ENCODE measurements at places on chromosomes 4 and X.

DNA sequence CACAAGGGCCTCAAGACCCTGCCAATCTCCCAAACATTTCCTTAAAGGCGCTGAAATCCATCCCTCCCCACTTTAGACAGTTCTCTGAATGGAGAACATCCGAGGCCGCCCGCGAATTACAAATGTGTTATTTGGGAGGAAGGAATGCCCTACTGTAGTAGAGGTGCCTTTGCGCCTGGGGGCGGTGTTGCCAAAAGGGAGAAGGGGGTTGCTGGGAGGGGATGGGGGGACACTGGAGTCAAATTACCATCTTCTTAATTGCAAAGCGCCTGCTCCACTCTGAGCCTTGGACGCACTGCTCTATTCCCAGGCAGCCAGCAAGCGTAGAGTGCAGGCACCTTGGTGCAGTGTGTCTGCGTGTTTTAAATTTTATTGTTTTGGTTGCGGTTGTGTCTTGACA lies 2.7 kb downstream of the TMEM255A start:
- DNase-seq = no peak

DNA sequence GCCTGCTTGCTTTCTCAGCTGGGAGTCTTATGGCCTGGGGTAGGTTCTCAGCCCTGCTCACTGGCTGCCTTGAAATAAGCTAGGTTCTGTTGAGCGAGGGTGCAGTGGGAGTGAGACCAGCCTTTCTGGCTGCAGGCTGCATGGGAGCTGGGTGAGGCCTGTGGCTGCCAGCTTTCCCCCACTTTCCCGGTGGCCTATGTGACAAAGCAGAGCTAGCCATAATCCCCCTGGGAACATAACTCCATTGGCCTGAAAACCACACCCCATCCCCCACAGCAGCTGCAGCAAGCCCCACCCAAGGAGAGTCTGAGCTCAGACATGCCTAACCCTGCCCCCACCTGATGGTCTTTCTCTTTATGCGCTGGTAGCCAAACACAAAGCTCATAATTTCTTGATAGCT lies 118.9 kb downstream of the KLHL4 start:
- DNase-seq = no peak

GRCh38 chrX:112761242-112762207 lies 79.1 kb downstream of the AMOT start:
- DNase-seq = no peak

DNA sequence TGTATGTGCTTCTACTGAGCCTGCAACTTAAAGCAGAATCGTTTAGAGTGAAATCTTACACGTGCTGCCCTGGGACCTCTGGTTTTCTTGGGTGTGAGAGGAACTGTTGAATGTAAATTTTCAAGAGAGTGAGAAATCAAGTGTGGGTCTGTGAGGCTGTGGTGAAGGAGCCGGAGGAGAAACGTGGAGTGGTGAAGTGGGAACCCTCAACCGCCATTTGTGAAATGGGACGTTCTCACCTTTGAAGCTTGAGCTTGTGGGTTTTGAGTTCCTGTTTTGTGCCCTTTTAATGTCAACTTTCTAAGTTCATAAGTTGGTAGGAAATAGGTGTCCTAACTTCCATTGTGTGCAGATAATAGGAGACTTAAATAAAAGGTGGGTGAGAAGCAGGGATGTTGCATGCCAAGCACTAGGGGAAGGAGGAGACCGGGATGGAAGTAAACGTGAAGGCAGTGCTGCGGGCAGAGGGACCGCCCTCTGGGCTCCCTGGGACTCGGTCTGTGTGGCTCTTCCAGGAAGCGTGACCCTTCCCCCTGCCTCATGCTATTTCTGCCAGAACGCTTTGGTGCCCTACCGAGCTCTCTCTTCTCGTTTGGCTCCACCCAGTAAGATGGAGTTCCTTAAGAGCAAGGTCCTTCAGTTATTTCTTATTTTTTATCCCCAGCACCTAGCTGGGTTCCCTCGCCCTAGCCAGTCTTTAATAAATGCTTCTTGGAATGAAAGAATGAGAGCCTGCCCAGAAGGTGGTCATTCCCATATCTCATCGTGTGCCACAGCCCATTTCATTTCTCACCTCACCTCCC lies 56.0 kb downstream of the TMEM131L start:
- peak; percentile 55 for DNase-seq

GRCh38 chrX:46645614-46646013 lies 72.0 kb downstream of the CHST7 start:
- no peak for DNase-seq

- DNase-seq = no peak
Measured at GRCh38 chr4:36322921-36323354, 41.5 kb downstream of the DTHD1 start.

- DNase-seq = no peak
Measured at GRCh38 chr4:8537041-8537461, 43.1 kb upstream of the GPR78 start.

DNA sequence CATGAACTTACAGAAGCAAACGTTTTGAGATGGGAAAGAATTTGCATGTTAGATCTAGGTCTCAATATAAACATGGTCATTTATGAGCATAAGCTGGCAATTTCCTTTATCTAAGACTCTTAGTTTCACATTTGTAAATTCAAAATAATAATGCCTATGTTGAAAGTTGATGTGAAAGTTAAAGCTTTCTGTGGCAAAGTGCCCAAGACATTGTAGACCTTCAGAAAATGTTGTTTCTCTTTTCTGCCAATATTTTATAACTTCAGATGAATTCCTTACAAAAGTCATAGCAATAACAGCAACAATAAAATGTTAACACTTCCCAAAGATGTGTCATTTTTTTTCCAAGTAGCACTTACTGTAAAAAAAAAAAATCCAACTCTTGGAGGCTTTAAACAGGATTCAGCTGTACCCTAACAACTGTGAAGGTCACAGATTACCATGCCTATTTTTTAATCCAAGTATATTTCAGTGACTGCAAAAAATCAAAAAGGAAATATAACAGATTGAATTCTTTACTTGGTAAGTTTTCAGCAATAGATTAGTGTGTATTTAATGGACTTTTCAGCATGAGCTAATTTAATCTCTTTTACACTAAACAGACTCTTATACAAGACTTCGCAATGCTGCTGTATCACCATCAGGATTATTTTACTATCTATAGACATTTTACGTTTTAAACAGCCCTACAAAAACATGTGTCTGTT lies 206.5 kb upstream of the PDE5A start:
- no peak for DNase-seq

DNA sequence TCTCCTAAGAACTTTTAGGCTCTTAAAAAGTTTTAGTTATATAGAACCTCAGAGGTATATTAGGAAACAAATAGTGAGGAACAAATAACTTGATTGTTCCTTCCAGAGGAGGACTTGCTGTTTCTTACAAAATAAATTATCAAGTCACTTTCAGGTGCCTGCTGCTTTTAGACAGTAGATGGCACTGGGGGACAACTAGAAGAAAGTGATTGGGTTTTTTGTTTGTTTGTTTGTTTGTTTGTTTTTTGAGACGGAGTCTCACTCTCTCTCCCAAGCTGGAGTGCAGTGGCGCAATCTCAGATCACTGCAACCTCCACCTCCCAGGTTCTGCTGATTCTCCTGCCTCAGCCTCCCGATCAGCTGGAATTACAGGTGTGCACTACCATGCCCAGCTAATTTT lies 35.4 kb upstream of the CDKL5 start:
- DNase-seq = no peak

- DNase-seq = peak; percentile 91
Measured at GRCh38 chrX:16870095-16870861, at the start of gene RBBP7. RBBP7 (minus strand) TSS chrX:16870362; CDS start chrX:16870053, 309 bp downstream.

DNA sequence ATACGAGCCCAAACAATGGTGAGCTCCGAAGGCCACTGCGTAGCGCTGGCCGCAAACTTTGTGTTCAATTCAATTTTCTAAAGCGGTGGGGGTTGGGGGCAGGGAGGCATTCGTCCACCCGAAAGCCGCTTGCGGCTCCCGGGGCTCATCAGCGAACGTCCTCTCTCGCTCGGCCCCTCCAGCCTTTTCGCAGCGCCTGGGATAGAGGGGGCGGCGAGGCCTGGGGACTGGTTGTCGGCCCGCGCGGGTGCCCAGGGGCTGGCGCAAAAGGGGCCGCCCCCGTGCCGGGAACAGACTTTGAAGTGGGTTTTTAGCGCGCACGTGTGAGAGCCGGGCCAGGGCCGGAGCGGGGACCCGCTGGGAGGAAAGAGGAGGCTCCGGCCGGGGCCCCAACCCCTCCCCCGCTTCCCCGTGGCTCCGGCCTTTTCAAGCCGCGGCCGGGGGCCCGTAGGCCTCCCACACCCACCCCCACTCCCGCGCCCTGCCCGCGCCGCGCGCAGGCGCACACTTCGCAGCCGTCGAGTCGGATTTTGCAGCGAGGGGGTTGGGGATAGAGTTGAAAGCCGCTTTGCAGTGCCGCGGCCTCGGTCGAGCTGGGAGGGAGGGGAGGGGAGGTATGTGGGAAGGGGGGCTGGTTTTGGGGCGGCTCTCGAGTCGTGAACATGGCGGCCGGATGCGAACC lies 8.3 kb downstream of the ZIC3 start:
- DNase-seq = no peak

DNA sequence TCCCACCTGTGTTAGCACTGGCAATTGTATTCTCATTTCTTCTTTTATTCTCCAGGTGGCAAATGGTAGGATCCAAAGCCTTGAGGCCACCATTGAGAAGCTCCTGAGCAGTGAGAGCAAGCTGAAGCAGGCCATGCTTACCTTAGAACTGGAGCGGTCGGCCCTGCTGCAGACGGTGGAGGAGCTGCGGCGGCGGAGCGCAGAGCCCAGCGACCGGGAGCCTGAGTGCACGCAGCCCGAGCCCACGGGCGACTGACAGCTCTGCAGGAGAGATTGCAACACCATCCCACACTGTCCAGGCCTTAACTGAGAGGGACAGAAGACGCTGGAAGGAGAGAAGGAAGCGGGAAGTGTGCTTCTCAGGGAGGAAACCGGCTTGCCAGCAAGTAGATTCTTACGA lies 176.9 kb downstream of the PTTG2 start:
- DNase-seq = no peak

GRCh38 chrX:9438933-9439494 lies 25.8 kb upstream of the TBL1X start:
- no peak for DNase-seq

GRCh38 chr4:78524009-78524408 lies 27.6 kb upstream of the ANXA3 start:
- DNase-seq = no peak

- no peak for DNase-seq
Measured at GRCh38 chrX:138709886-138710791, 1.4 kb downstream of the FGF13 start.

GRCh38 chrX:45660477-45660876 lies 459.8 kb upstream of the DIPK2B start:
- DNase-seq = no peak

DNA sequence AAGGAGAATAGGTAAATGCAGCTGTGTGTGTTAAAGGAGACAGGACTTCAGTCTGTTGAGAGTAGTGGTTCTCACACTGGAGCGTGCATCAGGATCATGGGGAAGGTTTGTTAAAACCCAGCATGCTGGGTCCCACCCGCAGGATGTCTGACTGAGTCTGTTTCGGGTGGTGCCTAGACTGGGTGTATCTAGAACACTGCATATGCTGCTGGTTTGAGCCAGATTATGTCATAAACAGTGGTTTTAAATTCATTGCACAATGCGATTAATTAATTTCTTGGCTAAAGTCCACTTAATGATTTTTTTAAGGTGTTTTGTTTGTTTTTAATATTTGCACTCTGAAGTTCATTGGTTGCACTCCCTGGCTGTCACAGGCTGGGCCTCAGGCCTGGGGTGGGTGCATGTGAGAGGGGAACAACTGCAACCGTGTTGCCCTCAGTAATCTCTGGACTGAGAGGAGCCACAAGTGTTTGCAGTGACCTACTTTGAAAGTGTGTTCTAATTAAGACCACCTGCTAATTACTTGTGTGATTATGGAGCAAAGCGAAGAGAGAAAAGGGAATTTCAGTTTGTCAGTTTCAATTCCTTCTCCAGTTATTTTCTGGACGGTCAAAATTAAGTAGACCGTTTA lies 8.3 kb downstream of the HCCS start:
- DNase-seq = no peak

DNA sequence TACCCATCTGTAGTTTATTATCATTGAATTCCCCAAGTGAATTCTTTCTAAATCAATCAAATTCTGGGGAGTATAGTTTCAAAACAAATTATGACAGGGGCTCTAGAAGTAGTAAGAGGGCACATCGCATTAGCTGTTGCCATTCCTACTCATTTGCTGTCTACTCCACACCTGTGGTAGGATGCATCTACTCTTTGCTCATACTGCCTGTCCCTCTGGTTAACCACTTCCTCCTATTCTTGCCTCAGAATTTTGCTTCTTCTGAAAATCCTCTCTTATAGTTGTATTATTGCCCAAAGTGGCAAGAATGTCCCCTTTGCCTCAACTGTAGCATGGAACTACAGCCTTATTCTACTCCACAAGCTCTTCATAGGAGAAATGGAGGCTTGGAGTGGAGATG lies 12.7 kb upstream of the DGKK start:
- DNase-seq = no peak

GRCh38 chr4:97978791-97979488 lies 164.3 kb downstream of the STPG2 start:
- DNase-seq = no peak

- no peak for DNase-seq
Measured at GRCh38 chr4:173937631-173938270, 345.7 kb downstream of the FBXO8 start.

DNA sequence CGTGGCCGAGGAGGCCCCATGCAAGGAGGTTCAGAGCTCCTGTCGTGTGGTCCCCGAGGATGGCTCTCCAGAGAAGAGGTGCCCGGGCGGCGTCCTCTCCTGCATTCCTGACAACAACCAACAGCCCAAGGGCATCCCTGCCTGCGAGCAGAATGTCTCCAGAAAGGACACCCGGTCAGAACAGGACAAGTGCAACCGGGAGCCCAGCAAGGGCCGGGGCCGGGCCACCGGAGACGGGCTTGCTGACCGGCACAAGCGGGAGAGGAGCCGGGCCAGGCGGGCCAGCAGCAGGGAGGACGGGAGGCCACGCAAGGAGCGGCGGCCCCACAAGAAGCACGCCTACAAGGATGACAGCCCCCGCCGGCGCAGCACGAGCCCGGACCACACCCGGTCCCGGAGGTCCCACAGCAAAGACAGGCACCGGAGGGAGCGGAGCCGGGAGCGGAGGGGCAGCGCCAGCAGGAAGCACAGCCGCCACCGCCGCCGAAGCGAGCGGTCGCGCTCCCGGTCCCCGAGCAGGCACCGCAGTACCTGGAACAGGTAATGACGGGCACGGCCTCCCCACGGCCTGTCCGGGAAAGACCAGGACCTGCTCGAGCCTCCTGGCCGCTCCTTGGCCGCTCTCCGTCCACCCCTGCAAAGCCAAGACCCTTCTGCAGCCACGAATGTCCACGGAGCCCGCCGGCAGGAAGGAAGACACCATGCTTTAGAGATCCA lies 9.8 kb downstream of the AKAP17A start:
- DNase-seq = no peak

- DNase-seq = no peak
Measured at GRCh38 chr4:39181520-39181904, 817 bp upstream of the WDR19 start.

Measured in stimulated activated CD8-positive, alpha-beta memory T cell treated with anti-CD3 and anti-CD28 coated beads, Interleukin-2, amount 100 ng/mL, for 48 hours (primary cell).